ENCODE measurements at places on chromosomes 16 and 17. TPM values are rescaled to one million over a fixed set of nuclear protein-coding genes. Genes with fewer than 3 reads are reported as not detected.

GRCh38 chr17:3888343-3889171, 4.3 kb downstream of the CAMKK1 start:
- H3K27me3 ChIP-seq, result peaks cover 8% of the 10 kb centered on the region
- peaks cover 29% of the 10 kb centered on the region for H3K4me1 ChIP-seq
- DNase-seq, result no peak
- no peak overlapping the region for H3K27ac ChIP-seq
- H3K4me3 ChIP-seq, result no peak overlapping the region

GRCh38 chr16:85459529-85460251, 153.4 kb upstream of the GSE1 start:
- no peaks in the 10 kb centered on the region for H3K36me3 ChIP-seq
- H3K27me3 ChIP-seq, result peaks cover 10% of the 10 kb centered on the region
- no peak overlapping the region for H3K27ac ChIP-seq
- no peak overlapping the region for H3K4me3 ChIP-seq
- no peak for DNase-seq
- H3K4me1 ChIP-seq, result peaks cover 6% of the 10 kb centered on the region

DNA sequence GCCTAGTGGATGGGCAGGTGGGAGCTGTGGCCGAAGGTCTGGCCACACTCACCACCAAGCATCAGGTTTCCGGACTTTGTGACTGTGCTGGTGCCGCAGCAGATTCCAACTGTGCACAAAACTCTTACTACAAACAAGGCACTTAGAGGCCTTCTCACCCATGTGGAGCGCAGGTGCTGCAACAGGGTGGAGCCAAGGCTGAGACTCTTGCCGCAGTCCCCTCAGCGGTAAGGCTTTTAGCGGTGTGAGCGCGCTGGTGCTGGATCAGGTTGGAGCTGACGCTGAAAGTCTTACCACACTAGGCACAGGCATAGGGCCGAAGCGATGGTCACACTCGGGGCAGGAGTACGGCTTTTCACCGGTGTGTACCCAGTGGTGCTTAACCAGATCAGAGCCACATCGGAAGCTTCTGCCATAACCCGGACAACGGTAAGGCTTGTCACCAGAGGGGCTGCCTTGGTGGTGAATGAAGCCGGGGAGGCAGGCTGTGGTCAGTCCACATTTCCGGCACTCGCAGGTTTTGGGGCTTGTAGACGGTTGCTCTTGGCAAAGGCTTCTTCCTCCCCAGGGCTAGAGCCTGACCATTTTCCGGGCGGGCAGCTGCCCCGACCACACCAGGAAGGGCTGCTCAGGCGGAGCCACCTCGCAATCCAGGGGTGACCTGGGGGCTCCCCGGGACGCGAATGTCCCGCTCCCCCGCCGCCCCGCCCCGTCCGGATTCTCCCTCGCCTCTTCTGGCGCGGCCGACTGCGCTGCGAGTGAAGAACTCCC, 1.0 kb upstream of the ARMC5 start:
- H3K4me1 ChIP-seq, result peaks cover 55% of the 10 kb centered on the region
- peak overlapping the region; percentile 98 for H3K27ac ChIP-seq
- peak; percentile 86 for DNase-seq
- peaks cover 15% of the 10 kb centered on the region for H3K27me3 ChIP-seq

DNA sequence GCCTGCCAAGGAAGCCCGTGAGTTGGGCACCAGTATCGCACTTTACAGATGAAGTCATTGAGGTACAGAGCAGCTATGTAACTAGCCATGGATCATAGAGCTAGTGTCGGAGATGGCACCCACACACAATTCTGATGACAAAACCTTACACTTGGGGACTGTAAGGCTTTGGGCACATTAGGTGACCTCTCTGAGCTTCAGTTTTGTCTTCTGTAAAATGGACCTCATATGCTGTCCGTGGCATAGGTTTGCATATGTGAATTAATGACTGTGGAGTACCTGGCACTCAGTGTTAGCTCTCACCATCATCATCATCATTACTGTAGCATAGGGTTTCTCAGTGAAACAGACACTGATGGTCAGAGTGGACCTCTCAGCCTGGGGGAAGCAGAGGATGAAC, 50.3 kb downstream of the CMIP start:
- H3K36me3 ChIP-seq, result no peaks in the 10 kb centered on the region
- peaks cover 4% of the 10 kb centered on the region for H3K27me3 ChIP-seq
- no peak for DNase-seq
- peaks cover 80% of the 10 kb centered on the region for H3K4me1 ChIP-seq

DNA sequence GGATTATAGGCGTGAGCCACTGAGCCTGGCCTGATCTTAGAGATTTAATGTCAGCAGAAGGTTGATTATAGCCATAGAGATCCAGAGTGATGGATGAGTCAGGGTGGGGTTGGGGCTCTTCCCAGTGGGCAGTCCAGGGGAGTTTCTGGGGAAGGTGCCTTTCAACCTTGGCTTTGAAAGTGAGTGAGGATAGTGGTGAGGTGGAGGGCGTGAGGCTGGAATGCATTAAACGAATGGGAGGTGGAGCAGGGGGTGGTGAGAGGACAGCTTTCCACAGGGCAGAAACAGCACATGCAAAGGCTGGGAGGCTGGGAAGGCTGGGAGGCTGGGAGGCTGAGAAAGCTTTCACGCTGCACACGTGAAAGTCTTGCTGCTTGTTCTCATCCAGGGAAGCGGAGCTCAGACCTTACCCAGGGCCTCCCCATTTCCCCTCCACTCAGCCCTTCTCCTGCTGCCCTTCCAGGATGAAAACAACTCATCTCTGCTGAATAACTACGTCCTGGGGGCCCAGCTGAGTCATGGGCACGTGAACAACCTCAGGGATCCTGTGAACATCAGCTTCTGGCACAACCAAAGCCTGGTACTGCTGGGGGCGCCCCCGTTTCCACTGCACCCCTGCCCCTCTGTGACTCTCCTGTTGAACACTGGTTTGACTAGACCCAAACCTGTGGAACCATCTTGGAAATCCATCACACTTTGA, 22.3 kb downstream of the ADGRG5 start:
- DNase-seq, result no peak
- no peak overlapping the region for H3K4me3 ChIP-seq
- peaks cover 49% of the 10 kb centered on the region for H3K36me3 ChIP-seq
- H3K27me3 ChIP-seq, result peaks cover 7% of the 10 kb centered on the region
- peak overlapping the region; percentile 3 for H3K27ac ChIP-seq
- peaks cover 49% of the 10 kb centered on the region for H3K4me1 ChIP-seq

GRCh38 chr17:80675438-80676095, 130.9 kb downstream of the RPTOR start:
- no peak for DNase-seq
- peaks cover 25% of the 10 kb centered on the region for H3K4me1 ChIP-seq
- H3K4me3 ChIP-seq, result no peak overlapping the region
- no peaks in the 10 kb centered on the region for H3K36me3 ChIP-seq

DNA sequence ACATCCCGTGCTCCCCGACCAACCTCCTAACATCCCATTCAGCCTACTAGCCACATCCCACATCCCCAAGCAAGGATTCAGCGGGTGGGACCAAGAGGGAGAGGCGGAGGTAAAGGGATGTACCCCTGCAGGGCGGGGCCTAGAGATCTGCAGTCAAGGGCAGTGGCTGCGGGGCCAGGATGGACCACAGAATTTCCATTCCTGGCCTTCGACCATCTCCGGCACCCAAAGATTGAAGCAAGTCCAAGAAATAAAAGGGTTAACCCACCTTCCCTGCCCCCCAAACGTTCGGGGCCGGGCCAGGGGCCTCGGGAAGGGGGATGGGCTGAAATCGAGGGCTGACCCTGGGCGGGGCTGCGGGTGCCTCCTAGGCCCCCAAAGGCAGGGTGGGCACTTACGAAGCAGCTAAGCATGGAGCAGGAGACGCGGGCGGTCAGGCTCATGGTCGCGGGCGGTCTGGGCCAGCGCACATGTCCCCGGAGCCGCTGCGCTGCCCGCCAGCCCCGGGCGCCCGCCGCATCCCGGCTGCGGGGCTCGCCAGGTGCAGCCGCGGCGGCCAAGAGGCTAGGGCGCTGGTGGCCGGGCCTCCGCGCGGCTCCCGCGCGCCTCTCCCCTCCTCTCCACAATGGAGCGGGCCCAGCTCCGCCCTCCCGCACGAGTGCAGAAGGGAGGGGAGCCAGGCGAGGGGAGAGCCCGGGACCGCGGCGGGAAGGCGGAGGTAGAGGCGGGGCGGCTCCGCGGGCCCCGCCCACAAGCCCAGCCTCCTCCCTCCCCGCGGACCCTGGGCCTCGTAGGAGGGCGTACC, at the start of gene MTMR4:
TSS of gene MTMR4 (minus strand) at position 674 of the 805 bp plus-strand sequence. CDS start at position 443, 231 bp downstream.
- peaks cover 63% of the 10 kb centered on the region for H3K4me1 ChIP-seq
- peaks cover 26% of the 10 kb centered on the region for H3K27me3 ChIP-seq
- H3K27ac ChIP-seq, result peak within 1 kb of the TSS; percentile 79
- H3K4me3 ChIP-seq, result peak within 1 kb of the TSS; percentile 84
- DNase-seq, result peak; percentile 74

GRCh38 chr17:37107406-37108083, 158.8 kb downstream of the AATF start:
- no peaks in the 10 kb centered on the region for H3K4me1 ChIP-seq
- H3K27ac ChIP-seq, result peak overlapping the region; percentile 40
- peaks cover 39% of the 10 kb centered on the region for H3K36me3 ChIP-seq
- no peak overlapping the region for H3K4me3 ChIP-seq
- H3K27me3 ChIP-seq, result no peaks in the 10 kb centered on the region
- DNase-seq, result no peak

GRCh38 chr16:87806261-87806640, 40.5 kb upstream of the KLHDC4 start:
- H3K4me3 ChIP-seq, result no peak overlapping the region
- no peaks in the 10 kb centered on the region for H3K36me3 ChIP-seq
- H3K4me1 ChIP-seq, result no peaks in the 10 kb centered on the region
- no peak overlapping the region for H3K27ac ChIP-seq
- DNase-seq, result no peak

DNA sequence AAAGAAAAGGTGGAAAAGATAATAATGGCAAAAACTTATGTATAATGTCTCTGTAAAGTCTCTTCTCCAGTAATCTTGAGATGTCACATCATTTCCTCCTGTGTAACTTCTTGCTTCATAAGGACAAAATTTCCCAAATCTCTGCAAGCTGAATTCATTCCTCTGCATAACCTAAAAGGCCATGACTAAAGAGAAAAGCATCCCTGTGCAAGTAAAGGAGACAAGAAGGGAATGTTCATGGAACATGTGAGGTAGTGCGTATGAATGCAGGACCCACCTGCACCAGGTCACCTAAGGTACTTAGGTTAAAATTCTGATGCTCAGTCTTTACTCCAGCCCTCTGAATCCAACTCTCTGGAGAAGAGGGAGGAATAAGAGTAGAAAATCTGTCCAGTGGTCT, 46.9 kb upstream of the NLK start:
- H3K4me3 ChIP-seq, result no peak overlapping the region
- H3K27me3 ChIP-seq, result peaks cover 5% of the 10 kb centered on the region
- H3K27ac ChIP-seq, result no peak overlapping the region
- no peaks in the 10 kb centered on the region for H3K36me3 ChIP-seq
- H3K4me1 ChIP-seq, result no peaks in the 10 kb centered on the region

GRCh38 chr16:1985466-1986150, 1.6 kb downstream of the GFER start:
- no peak for DNase-seq
- peaks cover 21% of the 10 kb centered on the region for H3K4me1 ChIP-seq
- H3K27me3 ChIP-seq, result peaks cover 21% of the 10 kb centered on the region
- no peak overlapping the region for H3K27ac ChIP-seq
- H3K4me3 ChIP-seq, result peak overlapping the region; percentile 66
- H3K36me3 ChIP-seq, result no peaks in the 10 kb centered on the region

- H3K27me3 ChIP-seq, result no peaks in the 10 kb centered on the region
- no peak for DNase-seq
- H3K4me1 ChIP-seq, result no peaks in the 10 kb centered on the region
- no peak overlapping the region for H3K27ac ChIP-seq
Observed at GRCh38 chr17:82956146-82956725, 116.4 kb upstream of the ZNF750 start.

DNA sequence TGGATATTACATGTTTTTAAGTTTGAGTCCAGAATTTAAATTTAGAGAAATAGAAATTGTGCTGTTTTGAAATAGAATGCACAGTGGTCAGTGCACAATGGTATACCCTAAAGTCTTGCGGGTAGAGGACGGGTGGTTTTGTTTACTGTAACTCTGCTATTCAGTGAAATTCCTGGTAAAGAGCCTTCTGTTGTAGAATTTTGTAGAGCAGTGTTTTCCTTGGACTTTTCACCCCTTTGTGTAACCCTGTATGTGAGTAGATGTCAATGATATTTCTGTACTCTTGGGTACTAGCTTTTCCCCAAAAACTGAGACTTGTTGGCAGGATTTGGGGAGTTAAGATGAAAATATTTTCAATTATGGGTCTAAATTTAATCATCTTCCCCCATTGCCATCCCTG, 19.5 kb downstream of the IST1 start:
- H3K4me3 ChIP-seq, result peak overlapping the region; percentile 59
- peaks cover 6% of the 10 kb centered on the region for H3K27me3 ChIP-seq
- DNase-seq, result no peak

DNA sequence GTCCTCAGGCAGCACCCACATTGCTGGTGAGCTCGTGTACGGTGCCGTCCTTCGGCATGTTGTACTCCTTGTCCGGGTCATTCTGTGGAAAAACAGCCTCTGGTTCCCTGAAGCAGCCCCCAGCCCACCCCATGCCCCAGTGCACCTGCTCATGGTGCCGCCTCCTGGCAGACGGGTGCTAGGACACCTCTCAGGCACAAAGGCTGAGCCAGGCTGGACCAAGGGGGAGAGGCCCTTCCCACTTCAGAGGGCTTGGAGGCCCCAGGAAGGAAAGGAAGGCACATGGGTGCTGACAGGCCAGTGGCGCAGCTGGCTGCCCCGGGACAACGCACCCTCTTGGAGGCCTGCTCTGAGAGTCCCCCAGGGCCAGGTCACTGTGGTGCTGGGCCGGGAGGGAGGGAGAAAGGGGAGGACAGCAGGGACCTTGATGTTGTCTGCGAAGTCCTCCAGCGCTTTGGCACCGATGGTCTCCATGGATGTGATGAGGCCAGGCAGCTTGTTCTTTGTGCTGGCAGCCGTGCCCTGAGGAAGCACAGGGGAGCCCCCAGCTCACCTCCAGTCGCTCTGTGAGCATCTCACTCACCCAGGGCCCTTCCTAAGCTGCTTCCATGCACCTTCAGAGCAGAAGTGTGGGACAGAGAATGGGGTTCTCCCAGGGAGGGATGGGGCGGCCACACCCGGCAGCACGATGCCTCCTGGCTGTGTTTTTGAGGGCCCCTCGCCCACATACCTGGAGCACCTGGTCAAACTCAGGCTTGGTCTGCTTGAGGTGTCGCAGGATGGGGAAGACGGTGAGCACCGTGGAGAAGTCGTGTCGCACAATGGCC, 9.3 kb downstream of the ZACN start:
- no peaks in the 10 kb centered on the region for H3K4me1 ChIP-seq
- DNase-seq, result no peak
- peaks cover 17% of the 10 kb centered on the region for H3K36me3 ChIP-seq

- no peak overlapping the region for H3K4me3 ChIP-seq
- H3K27me3 ChIP-seq, result peaks cover under 1% of the 10 kb centered on the region
- H3K4me1 ChIP-seq, result peaks cover 29% of the 10 kb centered on the region
- peaks cover 31% of the 10 kb centered on the region for H3K36me3 ChIP-seq
- no peak overlapping the region for H3K27ac ChIP-seq
Observed at GRCh38 chr17:75241143-75241430, 20.3 kb downstream of the GGA3 start.

- no peak for DNase-seq
- H3K27me3 ChIP-seq, result peaks cover 18% of the 10 kb centered on the region
- no peak overlapping the region for H3K4me3 ChIP-seq
- no peaks in the 10 kb centered on the region for H3K36me3 ChIP-seq
- H3K4me1 ChIP-seq, result no peaks in the 10 kb centered on the region
- H3K27ac ChIP-seq, result no peak overlapping the region
Observed at GRCh38 chr17:43982171-43982570, 22.3 kb upstream of the NAGS start.

Gene TAT
- 0.10 TPM for polyA plus RNA-seq

Gene ZC3H7A
- polyA plus RNA-seq, result 20.3 TPM

Gene ZFPM1
- polyA plus RNA-seq, result not detected

Gene ZNF688
- 33.6 TPM for polyA plus RNA-seq

Gene CD300LB
- polyA plus RNA-seq, result 4.2 TPM

Gene RAB11FIP4
- polyA plus RNA-seq, result 22.1 TPM

Gene GDPD1
- polyA plus RNA-seq, result 2.3 TPM

Gene CCL14
- polyA plus RNA-seq, result not detected

Gene CHST6
- not detected for polyA plus RNA-seq

Measured in immature natural killer cell (primary cell).